Osteocyte (in vitro differentiated cells): ENCODE measurements at places on chromosomes 3 and 15.

DNA sequence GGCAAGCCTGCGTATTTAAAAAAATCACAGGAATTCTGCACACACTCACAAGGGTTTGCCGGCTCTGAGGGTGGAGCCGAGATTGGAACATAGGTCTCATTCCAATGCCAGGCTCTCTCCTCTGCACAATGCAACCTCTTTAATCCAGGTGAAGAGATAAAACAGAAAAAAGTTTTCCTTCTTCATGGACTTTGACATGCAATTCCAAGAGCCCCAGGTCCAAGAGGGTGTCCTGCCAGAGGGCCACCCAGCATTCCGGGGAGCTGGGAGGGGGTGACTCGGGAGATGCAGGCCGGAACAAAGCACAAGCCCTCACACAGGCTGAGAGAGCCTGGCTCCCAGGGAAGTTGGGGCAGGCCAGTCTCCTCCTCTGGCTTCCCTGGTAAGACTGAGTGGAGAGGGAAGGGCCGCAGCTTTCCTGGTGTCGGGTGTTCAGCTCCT is 6.7 kb upstream of the SLC12A8 start:
- H3K36me3 ChIP-seq: no peaks in the 10 kb centered on the region
- H3K27ac ChIP-seq: no peak overlapping the region
- no peak for DNase-seq
- H3K4me3 ChIP-seq: no peak overlapping the region
- no peaks in the 10 kb centered on the region for H3K27me3 ChIP-seq

DNA sequence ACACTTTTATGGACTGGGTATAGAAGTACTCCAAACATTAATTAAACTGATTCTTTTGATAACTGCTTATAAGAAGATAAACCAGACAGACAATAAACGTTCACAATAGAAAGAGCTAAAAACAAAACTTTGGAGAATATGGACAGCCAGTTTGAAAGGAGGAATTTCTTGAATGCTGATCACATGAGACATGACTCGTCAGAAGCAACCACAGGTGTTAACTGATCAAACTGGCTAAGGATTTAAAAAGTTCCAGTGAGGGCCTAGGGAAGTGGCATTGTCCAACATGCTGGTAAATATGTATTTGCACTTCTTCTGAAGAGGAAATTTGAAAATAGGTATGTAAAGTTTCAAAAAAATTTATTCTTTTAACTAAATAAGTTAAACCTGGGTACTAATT is 29.4 kb upstream of the AP3B2 start:
- H3K4me1 ChIP-seq: peaks cover 6% of the 10 kb centered on the region
- no peak overlapping the region for H3K27ac ChIP-seq
- DNase-seq: no peak
- no peak overlapping the region for H3K4me3 ChIP-seq

- no peak overlapping the region for H3K27ac ChIP-seq
- no peak for DNase-seq
- no peak overlapping the region for H3K4me3 ChIP-seq
- H3K4me1 ChIP-seq: peaks cover 11% of the 10 kb centered on the region
- no peaks in the 10 kb centered on the region for H3K36me3 ChIP-seq
- no peaks in the 10 kb centered on the region for H3K27me3 ChIP-seq
Measured at GRCh38 chr3:32117320-32117719, 10.9 kb downstream of the GPD1L start.

DNA sequence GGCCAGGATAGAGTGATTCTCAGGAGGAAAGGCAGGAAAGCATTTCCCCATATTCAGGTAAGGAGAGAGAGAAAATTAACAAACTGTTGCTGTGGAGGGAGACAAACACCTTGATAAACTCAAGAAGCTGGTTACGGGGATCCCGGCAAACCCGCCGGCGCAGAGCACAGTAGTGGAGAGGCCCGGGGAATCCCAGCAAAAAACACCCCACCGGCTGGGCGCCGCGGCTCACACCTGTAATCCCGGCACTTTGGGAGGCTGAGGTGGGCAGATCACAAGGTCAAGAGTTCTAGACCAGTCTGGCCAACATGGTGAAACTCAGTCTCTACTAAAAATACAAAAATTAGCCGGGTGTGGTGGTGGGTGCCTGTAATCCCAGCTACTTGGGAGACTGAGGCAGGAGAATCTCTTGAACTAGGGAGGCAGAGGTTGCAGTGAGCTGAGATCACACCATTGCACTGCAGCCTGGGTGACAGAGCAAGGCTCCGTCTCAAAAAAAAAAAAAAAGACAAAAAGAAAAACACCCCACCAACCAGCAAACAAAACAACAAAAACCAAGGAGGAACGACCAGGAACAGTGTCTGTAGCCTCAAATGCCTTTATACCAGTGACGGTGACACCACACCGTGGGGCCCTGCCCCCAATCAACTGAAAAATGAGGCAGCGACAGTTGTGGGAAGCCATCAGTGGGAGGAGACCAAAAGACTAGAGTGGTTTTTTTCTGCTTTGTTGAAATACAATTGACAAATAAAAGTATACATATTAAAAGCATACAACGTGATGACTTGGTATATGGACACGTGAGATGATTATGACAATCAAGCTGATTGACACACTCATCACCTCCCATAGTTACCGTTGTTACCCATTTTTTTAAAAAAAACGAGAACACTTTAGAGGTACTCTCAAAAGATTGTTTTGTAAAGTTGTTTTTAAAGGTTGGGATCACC is 40.2 kb upstream of the IDH2 start:
- no peaks in the 10 kb centered on the region for H3K27me3 ChIP-seq
- peaks cover 3% of the 10 kb centered on the region for H3K4me1 ChIP-seq
- no peak overlapping the region for H3K4me3 ChIP-seq

DNA sequence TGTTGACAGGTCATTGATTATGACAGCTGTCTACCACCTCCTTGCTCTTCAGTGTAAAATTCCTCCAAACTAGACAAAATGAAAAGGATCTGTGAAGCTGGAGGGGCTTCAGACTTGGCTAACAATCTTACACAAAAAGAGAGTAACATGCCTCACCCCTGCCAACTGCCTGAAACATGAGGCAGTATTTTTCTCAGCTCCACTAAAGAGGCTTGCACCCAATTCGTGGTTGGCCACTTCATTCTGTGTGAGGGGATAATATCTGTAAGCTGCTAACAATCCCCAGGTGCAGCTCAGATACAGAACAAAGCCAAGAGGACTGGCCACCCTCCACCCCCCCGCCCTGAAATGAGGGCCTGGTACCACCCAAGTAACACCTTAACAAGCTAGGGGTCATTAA is 2.8 kb downstream of the MB21D2 start:
- H3K36me3 ChIP-seq: no peaks in the 10 kb centered on the region
- no peak for DNase-seq
- peaks cover 18% of the 10 kb centered on the region for H3K4me1 ChIP-seq
- H3K27ac ChIP-seq: no peak overlapping the region
- H3K4me3 ChIP-seq: no peak overlapping the region

- no peak overlapping the region for H3K27ac ChIP-seq
- no peak for DNase-seq
- H3K36me3 ChIP-seq: no peaks in the 10 kb centered on the region
- no peak overlapping the region for H3K4me3 ChIP-seq
- H3K4me1 ChIP-seq: peaks cover 5% of the 10 kb centered on the region
Measured at GRCh38 chr3:100226712-100227429, 33.9 kb upstream of the TBC1D23 start.

DNA sequence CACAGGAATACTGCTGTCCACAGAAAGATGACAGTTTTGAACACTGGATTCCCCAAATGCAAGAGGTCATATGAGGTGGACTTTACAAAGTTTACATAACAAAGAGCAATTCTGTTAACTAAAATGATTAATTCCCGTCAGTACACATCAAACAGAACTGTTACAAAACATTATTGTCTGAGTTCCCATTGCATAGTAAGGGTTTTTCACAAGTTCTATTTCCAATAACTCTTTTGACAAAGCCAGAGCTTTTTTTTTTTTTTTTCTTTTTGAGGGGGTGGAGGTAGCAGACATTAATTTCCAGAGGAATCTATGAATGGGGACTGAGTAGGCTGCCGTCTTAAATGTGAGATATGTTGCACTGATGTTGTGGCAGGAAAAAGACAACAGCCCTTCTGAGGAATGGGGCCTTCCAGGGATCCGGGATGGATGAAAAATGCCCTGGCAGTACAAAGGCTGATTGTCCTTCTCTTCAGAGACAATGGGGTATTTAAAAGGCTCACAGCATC is 178.1 kb upstream of the KBTBD8 start:
- peaks cover 4% of the 10 kb centered on the region for H3K36me3 ChIP-seq
- no peak overlapping the region for H3K27ac ChIP-seq
- H3K4me1 ChIP-seq: peaks cover 15% of the 10 kb centered on the region
- no peak for DNase-seq
- H3K4me3 ChIP-seq: no peak overlapping the region

- H3K4me1 ChIP-seq: peaks cover 6% of the 10 kb centered on the region
- no peak for DNase-seq
- no peak overlapping the region for H3K4me3 ChIP-seq
- H3K36me3 ChIP-seq: no peaks in the 10 kb centered on the region
- H3K27me3 ChIP-seq: no peaks in the 10 kb centered on the region
Measured at GRCh38 chr3:85594676-85595075, 635.9 kb downstream of the CADM2 start.

- H3K4me3 ChIP-seq: no peak overlapping the region
- H3K27me3 ChIP-seq: peaks cover 2% of the 10 kb centered on the region
- H3K4me1 ChIP-seq: no peaks in the 10 kb centered on the region
- no peaks in the 10 kb centered on the region for H3K36me3 ChIP-seq
Measured at GRCh38 chr3:155604967-155605366, 139.9 kb downstream of the PLCH1 start.

- DNase-seq: no peak
- peaks cover 46% of the 10 kb centered on the region for H3K27me3 ChIP-seq
- no peaks in the 10 kb centered on the region for H3K36me3 ChIP-seq
- no peaks in the 10 kb centered on the region for H3K4me1 ChIP-seq
- H3K27ac ChIP-seq: no peak overlapping the region
- H3K4me3 ChIP-seq: no peak overlapping the region
Measured at GRCh38 chr3:44284949-44285348, 43.3 kb downstream of the TOPAZ1 start.

GRCh38 chr15:91844928-91845327 is 8.6 kb upstream of the SLCO3A1 start:
- DNase-seq: peak; percentile 27
- no peak overlapping the region for H3K4me3 ChIP-seq
- no peak overlapping the region for H3K27ac ChIP-seq
- peaks cover 23% of the 10 kb centered on the region for H3K27me3 ChIP-seq
- no peaks in the 10 kb centered on the region for H3K4me1 ChIP-seq
- H3K36me3 ChIP-seq: no peaks in the 10 kb centered on the region

DNA sequence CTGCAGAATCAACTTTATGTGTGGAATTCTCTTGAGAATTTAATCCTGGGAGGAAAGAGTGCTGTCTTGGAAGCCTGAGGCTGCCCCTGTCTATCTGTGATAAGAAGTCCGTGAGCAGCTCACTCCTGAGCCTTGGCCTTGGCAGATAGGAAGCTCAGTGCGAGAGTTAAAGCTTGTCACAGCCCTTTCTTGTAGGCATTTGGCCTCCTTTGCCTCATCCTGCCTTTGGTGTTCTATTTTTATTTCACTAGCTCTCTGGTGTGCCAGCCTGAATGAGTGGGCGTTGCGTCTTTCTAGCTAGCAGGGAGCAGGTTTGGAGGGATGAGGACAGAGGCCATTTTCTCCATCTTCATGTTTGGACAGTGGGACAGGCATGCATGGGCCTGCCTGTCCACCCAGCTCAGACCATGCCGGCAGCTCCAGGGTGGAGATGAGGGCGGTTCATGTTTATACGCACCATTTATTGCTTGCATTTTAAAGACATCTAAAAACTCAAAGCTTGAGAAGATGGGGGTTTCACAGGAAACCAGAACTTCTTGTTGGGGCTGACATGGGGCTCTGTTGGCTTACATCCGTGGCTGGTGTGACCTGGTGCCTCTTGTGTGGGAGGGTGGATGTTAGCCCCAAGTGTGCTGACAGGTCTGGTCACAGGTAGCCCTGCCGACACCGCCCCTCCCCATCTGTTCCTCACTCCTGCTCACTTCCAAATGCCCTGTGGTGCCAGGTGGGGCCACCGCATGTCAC is 29.8 kb downstream of the IRAK2 start:
- H3K4me1 ChIP-seq: peaks cover 78% of the 10 kb centered on the region
- no peaks in the 10 kb centered on the region for H3K36me3 ChIP-seq
- no peak overlapping the region for H3K4me3 ChIP-seq

DNA sequence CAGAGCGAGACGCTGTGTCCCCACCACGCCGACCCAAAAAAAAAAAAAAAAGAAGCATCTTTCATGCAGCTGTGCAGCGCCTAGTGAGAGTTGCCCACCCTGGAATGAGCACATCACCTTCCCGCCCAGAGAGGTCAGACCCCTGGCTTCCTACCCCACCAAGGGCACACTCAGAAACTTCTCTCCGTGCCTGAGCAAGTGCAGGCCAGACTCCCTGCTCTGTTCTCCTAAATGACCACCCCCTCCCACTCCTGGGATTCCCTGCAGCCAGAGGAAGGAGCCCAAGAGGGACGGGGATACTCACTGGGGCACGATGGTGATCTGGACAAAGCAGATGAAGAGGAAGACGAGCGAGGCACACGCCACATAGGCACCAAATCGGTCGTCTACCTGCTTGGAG is 116.0 kb downstream of the SEC22A start:
- peaks cover 46% of the 10 kb centered on the region for H3K27me3 ChIP-seq
- H3K36me3 ChIP-seq: peaks cover 9% of the 10 kb centered on the region
- no peak overlapping the region for H3K27ac ChIP-seq
- DNase-seq: no peak

DNA sequence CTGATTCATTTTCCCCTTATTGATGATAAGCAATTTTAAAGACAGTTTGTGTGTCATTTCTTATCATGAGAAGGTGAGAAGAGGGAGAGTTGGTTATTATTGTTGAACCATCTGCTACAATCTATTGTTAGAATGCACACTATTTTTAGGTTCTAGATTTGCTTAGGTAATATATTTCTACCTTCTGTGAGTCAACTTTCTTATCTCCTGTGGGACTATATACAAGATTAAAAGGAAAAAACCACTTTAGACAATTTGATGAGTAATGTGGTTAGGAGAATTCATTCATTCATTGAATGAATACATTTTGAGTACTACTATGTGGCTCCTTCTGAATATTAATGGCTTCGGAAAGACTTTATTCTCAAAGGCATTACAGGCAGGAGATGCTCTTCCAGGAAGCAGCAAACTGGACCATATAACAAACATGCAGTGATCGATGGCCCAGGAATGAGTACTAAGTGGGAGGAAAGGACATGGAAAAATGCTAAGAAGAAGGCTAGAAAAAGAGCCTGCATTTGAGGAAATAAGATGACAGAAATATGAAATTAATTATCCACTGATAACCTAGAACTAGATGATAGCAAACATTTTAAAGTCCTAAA is 22.4 kb downstream of the SPTSSB start:
- peaks cover 17% of the 10 kb centered on the region for H3K4me1 ChIP-seq
